ENCODE measurements at places on chromosomes 12 and 14.

- DNase-seq: no peak
Measured at GRCh38 chr14:23442721-23443356, 7.4 kb upstream of the MYH7 start.

DNA sequence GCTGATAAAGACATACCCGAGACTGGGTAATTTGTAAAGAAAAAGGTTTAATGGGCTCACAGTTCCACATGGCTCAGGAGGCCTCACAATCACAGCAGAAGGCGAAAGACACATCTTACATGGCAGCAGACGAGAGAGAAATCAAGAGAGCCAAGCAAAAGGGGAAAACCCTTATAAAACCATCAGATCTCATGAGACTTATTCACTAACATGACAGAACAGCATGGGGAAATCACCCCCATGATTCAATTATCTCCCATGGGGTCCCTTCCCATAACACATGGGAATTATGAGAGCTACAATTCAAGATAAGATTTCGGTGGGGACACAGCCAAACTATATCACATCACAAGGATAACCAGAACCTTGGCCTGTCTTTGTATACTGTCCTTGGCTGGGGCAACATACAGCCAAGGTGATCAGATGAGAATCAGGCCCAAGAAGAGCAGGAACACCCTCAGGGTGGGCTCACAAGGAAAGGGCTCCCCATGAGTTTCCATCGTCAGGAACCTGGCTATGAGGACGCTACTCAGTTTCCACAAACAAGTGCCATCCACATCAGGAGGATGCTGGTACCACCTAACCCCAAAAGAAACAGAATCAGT lies 152.7 kb downstream of the FOXN3 start:
- DNase-seq: no peak

- DNase-seq: no peak
Measured at GRCh38 chr12:19483727-19484126, 44.4 kb downstream of the AEBP2 start.

GRCh38 chr12:102069707-102070106 lies 7.9 kb upstream of the WASHC3 start:
- DNase-seq: no peak

DNA sequence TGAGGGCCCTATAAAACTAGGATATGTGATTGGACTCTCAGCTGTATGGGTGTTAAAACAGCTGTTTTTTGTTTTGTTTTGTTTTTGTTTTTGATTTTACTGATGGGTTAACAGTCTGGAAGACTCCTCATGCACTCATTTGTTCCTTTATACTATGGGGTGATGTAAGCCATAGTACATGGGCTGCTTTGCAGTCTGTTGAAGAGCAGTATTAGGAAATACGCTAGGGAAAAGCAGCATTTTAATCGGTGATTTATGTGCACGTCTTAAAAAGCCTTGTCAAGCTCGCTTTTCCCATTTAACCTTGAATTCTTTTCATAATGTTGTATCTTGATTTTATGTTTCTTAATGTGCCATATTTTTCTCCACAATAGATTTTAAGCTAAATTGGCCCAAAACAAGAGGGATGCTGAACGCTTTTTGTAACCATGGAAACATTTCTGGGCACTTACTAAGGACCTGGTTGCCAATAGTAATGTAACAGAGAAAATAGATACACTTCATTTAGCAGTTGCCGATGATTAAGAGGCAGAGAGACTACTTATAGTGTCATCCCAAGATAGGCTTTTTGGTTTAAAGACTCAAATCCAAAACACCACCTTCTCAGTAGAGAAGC lies 244.0 kb downstream of the SNAPC1 start:
- no peak for DNase-seq

GRCh38 chr12:92055877-92056276 lies 89.8 kb downstream of the BTG1 start:
- peak; percentile 61 for DNase-seq

GRCh38 chr14:86481104-86481503 lies 951.2 kb downstream of the FLRT2 start:
- DNase-seq: no peak

- no peak for DNase-seq
Measured at GRCh38 chr12:132163041-132163910, 19.0 kb downstream of the NOC4L start.

DNA sequence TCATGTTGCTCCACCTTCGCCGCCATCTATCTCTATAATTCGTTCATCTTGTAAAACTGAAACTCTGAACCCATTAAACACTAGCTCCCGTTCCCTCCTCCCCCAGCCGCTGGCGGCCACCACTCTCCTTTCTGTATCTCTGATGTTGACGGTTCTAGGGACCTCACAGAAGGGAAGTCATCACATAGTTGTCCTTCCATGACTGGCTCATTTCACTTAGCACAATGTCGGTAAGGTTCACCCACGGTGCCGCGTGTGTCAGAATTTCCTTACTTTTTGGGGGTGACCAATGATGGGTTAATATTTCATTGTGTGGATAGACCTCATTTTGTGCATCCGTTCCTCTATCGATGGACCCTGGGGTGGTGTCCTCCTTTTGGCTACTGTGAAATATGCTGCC lies 2.0 kb upstream of the CACNA2D4 start:
- DNase-seq: no peak

DNA sequence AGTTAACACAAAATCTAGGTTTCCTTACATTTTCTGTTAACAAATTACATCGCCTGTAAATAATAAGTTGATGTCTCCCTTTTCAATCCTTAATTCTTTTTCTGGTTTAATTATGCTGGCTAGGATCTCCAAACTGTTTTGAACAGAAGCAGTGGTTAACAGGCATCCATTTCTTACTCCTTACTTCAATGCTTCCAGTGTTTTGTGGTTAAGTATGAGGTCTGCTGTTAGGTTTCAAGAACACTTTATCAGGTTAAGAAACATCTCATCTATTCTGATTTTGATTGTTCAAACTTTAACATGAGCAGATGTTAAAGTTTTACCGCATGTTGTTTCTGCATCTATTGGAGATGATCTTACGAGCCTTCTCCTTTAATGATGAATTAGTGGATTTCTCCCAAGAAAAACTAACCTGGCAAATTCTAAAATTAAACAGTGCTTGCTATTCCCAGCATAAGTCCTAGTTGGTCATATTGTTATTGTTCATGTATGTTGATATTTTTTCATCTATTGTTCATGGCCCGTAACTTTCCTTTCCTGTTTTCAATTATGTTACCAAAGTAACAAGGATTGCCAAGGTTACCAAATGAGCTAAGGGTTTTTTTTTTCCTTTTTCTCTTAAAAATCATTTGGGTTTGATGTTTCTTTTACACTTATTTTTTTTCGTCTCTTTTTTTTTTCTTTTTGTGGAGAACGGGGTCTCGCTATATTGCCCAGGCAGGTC lies 33.4 kb downstream of the POLE start:
- DNase-seq: peak; percentile 19

- no peak for DNase-seq
Measured at GRCh38 chr12:93429852-93430251, 11.9 kb downstream of the UBE2N start.

GRCh38 chr14:55586411-55586810 lies 6.4 kb downstream of the KTN1 start:
- DNase-seq: no peak

- no peak for DNase-seq
Measured at GRCh38 chr12:106633451-106633823, 50.6 kb downstream of the RFX4 start.

DNA sequence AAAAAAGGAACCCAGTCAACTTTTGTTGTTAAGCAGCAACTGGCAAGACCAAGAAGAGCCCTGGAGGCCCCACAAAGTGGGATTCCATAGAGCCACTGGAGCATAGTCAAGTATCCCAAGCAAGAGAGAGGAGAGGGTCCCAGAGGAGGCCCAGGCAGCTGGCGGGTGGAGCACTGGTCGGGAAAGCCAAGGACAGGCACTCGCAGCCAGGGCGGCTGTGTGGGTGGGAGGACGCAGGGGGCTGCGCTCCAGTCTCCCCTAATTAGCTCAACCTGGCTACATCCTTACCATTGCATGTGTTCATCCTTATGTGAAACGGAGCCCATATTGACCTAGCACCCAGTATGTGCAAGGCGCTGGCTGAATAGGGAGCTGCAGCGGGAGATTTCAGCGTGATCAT lies 18.3 kb upstream of the ZFP36L1 start:
- no peak for DNase-seq

DNA sequence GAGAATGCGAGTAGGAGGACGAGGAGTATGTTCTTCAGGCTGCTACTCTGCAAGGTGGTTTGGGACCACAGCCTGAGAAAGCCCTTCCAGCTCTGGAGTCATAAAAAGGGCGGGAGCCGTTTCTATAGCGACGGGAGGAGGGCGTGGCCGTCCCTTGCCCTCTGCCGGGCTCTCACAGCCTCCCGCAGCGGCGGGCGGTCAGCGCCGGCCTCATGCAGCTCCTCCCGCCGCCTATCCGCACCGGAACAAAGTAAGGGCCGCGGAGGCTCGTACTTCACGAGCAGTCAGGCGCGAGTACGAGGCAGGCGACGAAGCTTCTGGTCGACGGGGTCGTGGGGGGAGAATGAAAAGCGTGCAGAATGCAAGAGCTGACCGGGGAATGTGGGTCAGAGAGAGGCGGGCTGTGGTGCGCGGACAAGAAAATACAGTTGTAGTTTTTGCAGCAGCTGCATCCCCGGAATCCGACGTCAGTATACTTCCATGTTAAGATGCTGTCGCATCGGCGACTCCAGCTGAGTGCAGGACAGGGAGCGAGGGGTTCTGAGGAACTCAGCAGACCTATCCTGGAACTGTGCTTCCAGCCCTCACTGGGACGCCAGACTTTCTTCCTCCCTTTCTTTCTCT lies at the start of gene DYRK4:
Gene DYRK4, plus strand, starts transcription at position 175 of the 624 bp plus-strand sequence. Its CDS starts 38 bp downstream, at position 213.
- no peak for DNase-seq

GRCh38 chr12:128088926-128089325 lies 178.0 kb upstream of the TMEM132C start:
- no peak for DNase-seq

GRCh38 chr12:104345234-104346066 lies 41.9 kb downstream of the EID3 start:
- DNase-seq: no peak

GRCh38 chr12:131363393-131363792 lies 347.5 kb upstream of the SFSWAP start:
- no peak for DNase-seq

- no peak for DNase-seq
Measured at GRCh38 chr14:92486881-92487280, 26.7 kb upstream of the RIN3 start.

- no peak for DNase-seq
Measured at GRCh38 chr12:23356927-23357708, 592.4 kb downstream of the SOX5 start.

DNA sequence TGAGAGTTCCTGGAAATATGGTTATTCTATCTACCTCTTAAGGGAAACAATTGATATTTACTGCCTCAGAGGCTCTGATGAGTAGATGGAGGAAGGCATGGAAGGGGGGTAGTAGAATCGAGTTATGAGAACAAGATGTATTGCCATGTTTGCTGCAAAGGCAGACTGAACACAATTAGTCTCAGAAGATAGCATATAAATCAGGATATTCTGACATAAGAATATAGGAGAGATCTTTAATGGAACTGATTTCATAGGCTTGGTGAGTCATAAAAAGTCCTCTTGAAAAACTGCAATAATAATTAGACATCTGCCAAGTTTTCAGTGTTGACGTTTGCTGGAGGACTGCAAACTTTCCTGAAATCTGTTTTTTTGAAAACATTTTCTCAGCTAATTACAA lies 636.1 kb downstream of the TMTC2 start:
- no peak for DNase-seq

DNA sequence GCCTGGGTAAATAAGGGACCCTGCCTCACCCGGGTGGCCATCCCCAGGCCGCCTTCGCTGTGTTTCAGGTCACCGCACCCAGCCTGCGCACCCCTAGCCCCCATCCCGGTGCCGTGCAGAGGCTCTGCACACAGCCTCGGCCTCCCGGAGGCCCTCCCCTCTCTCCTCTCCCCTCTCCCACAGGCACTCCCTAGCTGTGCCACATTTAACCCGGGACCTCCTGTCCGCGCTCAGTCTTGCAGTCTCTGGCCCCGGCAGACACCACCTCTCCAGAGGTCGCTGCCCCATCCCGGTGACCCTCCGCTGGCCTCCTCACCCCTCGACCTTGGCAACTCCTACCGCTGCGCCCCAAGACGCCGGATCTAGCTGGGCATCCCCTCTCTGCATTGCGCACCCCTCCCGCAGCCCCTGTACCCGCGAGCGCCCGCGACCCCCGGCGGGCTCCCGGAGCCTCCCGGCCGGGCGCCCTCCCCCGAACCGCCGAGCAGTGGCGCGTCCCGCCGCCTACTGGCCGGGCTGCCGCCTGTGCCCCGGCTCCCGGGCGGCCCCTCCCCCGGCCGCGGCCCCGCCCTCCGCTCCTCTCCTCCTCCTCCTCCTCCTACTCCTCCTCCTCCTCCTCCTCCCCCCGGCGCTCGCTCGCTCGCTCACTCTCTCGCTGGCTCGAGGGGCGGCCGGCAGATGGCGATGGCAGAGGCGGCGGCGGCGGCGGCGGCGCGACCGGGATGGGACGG lies 120.7 kb downstream of the AACS start:
- peak; percentile 74 for DNase-seq

DNA sequence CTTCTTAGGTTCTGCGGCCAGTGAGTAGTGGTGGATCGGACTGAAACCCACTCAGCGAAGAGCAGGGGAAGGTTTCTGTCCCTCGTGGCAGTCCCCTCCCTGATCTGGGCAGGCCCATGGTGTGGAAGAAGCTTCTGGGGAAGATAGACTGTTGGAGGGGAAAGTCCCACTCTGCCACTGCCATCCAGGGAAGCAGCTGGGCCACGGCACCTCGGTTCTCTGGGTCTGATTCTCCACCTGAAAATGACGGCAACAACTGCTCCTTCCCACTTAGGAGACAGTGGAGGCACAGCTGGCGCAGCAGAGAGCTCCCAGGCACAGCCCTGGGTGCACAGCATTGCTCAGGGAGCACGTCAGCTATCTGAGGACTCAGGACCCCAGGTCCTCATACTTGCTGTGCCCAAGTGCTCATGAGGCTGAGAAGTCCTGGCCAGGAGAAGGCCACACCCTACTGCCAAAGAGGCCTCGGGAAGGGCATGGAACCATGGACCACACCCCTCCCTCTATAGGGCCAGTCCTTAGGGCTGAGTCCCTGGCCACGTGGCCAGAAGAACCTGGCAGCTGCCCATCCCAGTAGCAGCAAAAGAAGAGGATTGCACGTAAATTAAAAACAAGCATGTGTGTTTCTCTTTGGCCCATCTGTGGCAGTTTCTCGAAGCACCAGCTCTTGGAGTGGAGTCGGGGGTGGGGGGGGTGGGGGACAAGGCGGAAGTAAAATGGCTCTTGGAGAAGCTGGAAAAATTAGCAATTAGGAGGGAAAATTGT lies 85.3 kb upstream of the BCL11B start:
- DNase-seq: no peak

- DNase-seq: no peak
Measured at GRCh38 chr14:102095871-102096568, 9.2 kb upstream of the HSP90AA1 start.

DNA sequence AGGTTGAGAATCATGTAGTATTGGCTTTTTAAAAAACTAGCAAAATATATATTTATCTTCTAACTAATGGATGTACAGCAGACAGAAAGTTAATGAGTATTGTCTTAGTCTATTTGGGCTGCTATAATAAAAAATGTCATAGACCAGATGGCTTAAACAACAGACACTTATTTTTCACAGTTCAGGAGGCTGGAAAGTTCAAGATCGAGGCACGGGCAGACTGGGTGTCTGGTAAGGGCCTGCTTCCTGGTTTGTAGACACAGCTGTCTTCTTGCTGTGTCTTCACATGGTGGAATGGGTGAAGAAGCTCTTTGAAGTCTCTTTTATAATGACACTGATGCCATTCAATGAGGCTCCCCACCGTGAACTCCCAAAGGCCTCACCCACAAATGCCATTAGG lies 70.1 kb upstream of the KRR1 start:
- no peak for DNase-seq

Data from activated CD4-positive, alpha-beta T cell treated with anti-CD3 and anti-CD28 coated beads, Interleukin-2, Interleukin-4, amounts not matched to agents 100 ng/mL and 50 ng/mL, durations not matched to agents 16 hours and 8 hours (primary cell).